ENCODE measurements at places on chromosomes 4 and X.

DNA sequence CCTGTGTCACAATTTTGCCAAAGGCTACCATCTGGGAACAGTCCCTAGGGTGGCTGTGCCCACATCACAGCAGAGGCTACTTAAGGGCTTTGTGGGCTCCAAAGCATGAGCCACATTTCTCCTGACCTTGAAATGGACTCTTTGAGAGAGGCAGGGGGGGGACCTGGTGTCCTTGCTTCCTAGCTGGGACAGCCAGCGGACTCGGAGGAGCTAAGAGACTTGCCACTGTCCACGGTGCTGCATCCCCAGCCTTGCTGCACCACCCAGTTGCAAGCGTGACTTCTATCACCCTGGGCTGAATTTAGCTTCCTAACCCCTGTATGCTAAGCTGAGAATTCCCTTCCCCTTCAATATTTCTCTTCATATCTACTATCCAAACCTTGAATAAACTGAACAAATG lies 99.0 kb downstream of the PHKA2 start:
- no peak for DNase-seq

- no peak for DNase-seq
Measured at GRCh38 chr4:168870004-168870403, 140.1 kb downstream of the CBR4 start.

DNA sequence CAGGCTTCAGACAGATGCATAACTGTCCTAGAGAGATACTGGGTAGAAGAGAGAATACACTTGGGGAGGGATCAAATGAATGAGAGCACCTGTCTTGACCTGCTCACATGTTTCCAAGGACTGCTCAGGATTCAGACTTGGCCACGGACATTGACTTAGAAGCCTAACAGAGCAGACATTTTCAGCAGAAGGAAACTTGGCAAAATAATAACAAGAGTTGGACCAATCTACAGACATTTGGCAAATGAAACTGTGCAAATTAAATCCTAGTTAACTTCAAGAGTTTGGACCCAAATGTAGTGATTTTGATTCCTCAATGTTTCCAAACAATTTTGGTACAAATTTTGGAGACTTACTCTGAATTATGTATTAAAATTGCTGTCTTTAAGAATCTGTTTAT lies 223.9 kb downstream of the CAMK2D start:
- no peak for DNase-seq

DNA sequence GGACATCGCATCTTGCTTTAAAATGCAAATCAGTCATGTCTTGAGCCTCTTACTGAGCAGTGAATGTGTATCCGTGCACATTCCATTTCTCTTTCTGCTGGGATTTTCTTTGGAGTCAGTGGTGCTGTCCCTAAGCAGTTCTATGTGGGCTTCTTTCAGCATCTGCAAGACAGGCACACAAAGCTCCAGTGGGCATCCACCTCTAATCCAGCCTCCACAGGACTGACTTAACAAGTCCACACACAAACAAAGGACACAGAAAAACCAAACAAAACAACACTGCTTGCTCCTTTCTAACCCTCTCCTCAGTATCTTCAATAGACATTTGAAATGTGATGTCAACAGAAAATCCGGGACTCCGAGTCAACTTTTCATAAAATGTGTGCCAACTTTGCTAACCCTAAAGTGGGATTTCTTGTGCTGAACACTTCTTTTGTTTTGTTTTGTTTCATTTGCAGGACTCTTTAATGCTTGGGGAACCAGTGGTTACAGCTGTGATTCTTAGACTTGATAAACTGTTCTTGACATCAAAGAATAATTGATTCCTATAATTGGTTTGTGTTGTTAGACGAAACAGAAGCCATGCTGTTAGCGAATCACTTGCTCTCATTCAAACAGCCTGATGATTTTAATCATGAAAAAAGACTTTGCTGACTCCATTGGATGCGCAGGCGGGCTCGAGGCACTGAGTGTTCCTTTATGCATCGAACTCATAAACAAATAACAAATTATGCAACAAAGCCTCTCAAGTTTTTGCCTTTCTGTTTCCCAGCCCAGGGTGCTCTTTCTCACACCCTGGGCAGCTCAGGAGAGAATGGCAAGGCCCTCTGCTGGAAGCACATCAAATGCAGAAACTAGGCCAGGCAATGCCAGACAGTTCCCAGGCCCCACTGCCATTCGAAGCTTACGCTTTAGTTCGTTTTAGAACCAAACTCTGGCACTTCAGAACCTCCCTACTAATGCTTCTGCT lies 20.1 kb downstream of the ETNPPL start:
- no peak for DNase-seq

GRCh38 chr4:152421576-152421975 lies 114.3 kb downstream of the FBXW7 start:
- DNase-seq: no peak

DNA sequence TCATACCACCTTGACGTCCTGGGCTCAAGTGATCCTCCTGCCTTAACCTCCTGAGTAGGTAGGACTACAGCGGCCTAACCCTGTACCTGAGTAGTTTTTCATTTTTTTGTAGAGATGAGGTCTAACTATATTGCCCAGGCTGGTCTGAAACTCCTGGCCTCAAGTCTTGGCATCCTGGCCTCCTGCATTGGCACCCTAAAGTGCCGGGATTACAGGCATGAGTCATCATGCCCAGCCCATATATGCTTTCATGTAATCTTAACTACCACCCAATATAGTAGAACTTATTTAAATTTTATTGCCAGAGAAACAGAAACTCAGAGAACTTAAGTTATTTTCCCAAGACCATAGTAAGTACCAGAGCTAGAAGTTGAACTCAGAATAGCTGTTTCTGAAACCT lies 27.1 kb downstream of the AFM start:
- no peak for DNase-seq

DNA sequence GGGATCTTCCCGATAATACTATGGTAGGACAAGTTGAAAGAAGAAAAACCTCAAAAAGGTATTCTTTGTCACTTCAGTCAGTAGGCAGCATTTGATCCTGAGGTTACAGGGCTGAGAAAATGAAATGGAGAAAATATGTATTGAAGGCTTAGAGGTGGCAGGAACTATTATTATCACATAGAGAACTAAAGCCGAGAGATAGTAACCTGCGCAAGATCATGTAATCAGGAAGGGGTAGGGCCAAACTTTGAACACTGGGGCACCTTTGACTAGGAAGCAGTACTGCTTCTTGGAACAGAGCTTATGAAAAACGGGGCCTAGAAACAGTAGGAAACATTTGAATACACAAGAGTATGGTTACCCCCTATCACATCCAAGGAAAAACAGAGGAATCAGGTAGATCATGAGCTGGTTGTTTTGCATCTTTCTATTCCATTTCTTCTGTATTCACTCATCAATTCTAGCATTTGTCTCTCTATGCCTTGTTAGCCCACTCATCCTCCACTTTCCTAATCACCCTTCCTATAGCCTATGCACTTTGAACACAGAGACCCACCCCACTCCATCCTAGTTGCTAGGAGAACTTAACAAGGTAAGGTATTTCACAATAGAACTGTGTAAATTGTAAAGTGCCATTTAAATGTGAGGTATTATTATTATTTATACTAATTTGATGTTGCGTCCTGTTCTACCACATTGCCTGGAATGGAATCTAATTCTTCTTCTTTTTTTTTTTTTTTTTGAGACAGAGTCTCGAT lies 34.6 kb upstream of the SLC9A7 start:
- no peak for DNase-seq

DNA sequence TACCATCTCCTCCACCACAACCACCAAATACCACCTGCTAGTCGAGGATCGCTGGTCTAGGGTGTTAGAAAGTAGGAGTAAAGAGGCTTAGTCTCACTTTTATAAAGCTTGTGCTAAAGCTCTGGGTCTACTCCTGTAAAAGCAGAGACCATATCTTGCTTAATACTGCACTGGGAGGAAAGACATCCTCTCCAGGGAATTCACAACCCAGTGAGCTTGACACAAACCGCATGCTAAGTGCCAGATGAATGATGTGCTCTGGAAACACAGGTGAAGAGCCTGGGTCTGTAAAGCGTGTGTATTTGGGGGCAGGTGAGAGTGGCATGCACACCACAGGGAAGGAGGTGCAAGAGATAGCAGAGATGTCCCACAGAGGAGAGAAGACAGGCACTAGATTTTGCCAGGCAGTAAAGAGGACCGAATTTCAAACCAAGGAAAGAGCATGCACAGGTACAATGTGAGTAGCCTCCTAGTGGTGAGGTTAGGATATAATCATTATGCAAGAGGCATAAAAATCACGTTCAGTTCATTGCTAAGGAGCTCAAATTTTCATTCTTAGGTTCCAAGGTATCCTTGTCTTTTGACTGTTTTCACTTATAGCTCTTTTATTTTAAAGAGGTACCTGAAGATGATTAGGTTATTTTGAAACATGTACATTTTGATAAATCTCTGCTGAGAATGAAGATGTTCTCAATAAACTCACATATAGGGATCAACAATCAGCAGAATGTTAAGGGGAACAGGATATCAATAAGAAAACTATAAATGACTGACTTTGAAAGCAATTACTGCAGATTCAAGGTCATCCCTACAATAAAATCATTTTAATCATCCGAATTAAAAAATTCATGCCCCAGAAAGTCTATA lies 20.7 kb downstream of the TAPT1 start:
- no peak for DNase-seq

DNA sequence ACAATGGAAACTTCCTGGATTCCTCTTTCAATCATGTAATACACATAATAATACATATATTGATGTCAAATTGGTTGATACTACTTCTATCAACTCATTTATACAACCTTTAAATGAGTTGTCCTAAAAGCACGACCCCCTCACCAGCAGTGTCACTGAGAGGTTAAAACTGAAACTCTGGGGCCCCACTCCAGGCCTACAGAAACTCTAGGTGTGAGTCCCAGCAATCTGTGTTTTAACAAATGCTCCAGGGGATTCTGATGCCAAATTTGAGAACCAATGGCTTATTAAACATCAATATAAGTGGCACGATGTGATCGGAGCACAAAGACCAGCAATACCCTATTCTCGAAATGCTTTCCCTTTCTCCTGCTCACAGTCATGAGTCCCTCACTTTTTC lies 47.9 kb downstream of the ATP8A1 start:
- DNase-seq: no peak

DNA sequence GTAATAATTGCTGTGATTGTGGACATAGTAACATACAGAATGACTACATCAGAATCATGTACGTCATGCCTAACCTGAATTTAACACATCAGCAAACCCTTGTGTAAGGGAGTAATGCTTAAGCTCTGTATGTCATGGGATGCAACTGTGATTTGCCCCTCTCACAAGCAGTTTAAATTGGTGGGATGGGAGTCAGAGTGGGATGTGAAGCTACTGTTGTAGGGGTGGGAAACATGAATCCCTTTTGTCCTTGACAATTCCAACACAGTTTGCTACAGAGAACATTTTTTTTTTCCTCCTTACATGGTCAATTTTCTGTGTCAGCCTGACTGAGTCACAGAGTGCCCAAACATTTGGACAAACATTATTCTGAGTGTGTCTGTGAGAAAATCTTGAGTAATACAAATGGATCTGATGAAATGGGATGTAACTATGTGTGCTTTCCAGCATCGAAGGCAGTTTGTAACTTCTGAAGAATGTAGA lies 392.8 kb downstream of the GPM6A start:
- no peak for DNase-seq

DNA sequence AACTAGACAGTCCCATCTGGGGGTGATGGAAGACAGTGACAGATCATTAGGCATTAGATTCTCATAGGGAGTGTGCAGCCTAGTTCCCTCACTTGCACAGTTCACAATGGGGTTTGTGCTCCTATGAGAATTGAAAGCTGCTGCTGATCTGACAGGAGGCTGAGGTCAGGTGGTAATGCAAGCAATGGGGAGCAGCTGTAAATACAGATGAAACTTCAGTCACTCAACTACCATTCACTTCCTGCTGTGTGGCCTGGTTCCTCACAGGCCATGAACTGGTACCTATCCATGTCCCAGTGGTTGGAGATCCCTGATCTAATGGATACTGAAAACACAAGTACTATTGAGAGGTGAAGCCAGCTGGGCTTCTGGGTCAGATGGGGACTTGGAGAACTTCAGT lies 72.5 kb downstream of the AGTR2 start:
- DNase-seq: no peak

DNA sequence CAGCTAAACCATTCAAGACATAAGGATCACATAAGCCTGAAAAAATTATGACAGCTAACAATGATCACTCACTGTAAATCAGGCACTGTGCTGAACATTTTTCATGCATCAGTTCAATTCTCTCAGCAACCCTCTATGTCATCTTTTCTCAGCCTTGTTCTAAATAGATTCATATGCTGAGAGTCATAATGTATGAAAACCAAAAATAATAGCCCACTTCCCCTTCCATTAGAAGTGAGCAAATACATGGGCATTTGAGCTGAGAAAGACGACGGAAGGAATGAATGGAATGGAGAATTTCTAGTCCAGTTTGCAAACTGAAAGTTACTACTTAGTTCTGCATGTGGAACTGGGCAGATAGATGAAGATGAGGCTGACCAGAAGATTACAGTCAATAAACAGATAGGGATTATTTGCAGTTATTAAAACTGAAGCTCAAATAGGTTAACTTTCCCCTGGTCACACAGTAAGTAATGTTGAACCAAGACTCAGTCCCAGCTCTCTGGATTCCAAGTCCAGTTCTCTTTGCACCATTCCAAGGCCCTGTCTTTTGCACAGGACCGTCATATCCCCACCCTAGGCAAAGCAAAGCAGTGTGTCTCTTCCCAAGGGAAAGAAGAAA lies 1.6 kb upstream of the SH3RF1 start:
- DNase-seq: no peak

DNA sequence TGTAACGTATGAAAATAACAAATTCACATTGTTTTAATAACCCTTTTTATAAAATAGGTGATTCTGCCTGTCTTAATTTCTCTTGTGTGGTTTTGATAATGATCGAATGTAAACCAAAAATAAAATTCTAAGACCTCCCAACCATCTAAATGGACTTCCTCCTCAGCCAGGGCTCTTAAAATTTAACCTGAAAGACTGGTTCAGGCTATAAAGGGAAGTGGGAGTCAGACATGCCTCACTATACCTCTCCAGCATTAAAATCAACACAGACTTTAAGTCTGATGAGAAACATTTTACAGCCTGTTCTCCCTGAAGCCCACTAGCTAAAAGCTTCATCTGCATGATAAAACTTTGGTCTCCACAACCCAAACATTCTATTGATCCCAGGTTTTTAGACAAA lies 97.6 kb upstream of the STIM2 start:
- DNase-seq: no peak

DNA sequence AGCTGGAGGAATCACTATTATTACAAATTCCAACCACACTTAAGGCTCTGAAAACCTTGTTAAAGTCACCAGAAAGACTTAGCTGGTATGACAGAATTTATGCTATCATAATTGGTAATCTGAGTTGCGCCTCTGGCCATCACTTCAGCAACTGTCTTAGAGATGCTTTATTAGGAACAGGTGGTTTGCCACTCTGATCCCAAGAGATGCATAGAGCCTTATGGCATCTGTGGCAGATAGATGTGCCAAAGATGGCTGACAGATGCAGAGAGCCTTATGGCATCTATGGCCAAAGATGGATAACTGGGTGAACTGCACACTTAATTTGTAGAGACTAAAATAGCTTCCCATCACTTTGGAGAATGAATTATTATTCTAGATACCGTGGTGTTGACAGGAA lies 32.3 kb upstream of the PLAC8 start:
- DNase-seq: no peak

Measured in stimulated activated naive CD4-positive, alpha-beta T cell (primary cell).